ENCODE measurements at places on chromosomes 7 and 10.

- no peak for DNase-seq
These were observed 114.2 kb downstream of the SPAG6 start for GRCh38 chr10:22459496-22459895.

DNA sequence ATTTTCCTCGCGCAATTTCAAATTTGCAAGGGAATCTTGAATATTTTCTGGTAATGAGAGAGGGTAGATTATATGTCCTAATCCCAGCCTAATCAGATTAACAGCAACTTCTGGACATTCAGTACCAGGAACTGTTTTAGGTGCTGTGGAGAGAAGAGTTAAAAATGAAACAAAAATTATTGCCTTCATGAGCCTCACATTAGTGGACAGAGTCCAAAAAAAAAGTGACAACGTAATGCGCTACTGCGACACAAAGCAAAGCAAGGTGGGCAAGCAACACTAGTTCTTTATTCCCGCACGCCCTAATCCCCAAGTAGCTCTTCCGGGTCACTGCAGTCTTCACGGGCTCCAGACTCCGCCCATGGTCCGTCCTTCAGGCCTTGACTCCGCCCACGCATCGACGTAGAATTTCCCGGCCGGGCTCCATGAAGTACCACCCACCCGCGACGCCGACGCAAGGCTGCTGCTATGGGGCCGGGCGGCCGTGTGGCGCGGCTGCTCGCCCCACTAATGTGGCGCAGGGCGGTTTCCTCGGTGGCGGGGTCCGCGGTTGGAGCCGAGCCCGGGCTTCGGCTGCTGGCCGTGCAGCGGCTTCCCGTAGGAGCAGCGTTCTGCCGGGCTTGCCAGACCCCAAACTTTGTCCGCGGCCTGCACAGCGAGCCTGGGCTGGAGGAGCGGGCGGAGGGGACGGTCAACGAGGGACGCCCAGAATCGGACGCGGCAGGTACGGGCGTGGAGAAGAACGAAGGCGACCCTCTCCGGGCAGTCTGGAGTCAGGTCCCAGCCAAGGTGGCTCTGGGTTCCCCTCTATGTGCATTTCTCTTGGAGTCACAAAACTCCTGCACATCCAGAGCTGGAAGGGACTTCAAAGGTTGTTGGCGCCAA, at the start of gene MALSU1:
MALSU1 (plus strand) TSS at position 455 of the 885 bp plus-strand sequence; CDS start at position 469, 14 bp downstream.
- DNase-seq = peak; percentile 95

GRCh38 chr7:97005183-97006054, at the start of gene DLX6:
TSS of gene DLX6 (plus strand) at chr7:97005553. CDS start at chr7:97005978, 425 bp downstream.
- no peak for DNase-seq

DNA sequence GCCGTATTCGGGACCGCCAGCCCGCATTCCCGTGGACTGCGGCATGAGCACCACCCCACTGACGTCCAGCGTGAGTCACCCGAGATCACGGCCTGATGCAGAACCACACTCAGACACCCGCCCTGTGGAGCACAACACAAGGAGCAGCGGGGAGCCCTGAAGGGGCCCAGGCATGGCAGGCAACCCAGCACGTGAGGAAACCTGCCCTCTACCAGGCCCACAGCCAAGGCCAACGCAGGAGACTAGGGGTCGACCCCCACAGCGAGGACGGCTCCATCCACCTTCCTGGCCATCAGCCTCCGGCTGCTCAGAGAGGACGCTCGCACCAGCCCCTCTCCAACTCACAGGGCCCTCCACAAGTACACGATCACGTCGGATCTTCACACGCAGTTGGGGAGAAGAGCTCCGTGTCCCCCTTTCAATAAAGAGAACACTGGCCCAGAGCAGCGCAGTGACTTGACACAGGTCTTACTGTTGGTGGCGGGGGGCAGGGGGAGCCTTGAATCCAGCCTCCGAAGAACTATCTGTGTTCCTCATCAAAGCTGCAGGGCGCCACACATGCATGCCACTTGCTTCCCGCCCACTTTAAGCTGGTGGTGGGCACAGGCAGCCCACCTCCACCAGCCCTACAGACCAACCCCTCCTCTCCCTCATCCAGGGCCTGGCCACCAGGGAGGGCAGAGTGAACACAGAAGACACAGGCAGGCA, 22.0 kb downstream of the MAD1L1 start:
- no peak for DNase-seq

GRCh38 chr7:50806143-50806542, 23.4 kb upstream of the GRB10 start:
- DNase-seq = no peak

DNA sequence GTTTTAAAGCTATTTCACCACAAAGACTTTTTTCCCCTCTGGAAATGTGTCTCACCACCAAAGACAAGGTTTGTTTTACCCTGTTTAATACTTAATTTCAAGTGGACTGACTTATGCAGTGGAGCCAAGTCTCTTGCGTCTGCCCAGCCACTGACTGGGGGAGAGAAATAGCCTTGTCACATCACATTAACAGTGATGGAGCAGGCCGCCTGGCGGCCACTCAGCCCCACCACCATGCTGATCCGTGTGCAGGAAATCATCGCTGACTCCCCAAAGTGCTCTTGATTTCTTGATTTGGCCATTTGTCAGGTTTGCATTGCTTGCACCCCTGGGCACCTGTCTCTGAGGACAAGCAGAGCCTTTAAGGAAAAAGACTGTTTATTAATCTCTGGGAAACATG, 334.1 kb downstream of the GLRX3 start:
- no peak for DNase-seq

DNA sequence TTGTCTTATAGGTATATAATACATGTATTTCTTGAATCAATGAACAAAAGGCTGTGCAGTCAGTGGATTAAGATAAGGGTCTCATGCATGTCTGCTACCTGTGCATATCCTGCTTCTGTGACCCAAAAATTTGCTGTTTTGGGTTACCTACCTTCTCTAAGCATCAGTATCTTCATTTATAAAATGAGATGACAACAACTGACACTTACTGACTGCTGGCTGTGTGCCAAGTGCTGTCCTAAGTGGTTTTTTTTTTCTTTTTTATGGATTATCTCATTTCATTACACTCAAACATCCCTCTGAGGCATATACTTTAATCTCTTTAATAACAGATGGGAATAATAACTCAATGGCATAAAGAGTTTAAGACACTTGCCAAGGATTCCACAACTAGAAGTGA, 2.1 kb downstream of the PDK4 start:
- no peak for DNase-seq

GRCh38 chr7:98294798-98295382, 13.4 kb downstream of the BRI3 start:
- DNase-seq = peak; percentile 78

DNA sequence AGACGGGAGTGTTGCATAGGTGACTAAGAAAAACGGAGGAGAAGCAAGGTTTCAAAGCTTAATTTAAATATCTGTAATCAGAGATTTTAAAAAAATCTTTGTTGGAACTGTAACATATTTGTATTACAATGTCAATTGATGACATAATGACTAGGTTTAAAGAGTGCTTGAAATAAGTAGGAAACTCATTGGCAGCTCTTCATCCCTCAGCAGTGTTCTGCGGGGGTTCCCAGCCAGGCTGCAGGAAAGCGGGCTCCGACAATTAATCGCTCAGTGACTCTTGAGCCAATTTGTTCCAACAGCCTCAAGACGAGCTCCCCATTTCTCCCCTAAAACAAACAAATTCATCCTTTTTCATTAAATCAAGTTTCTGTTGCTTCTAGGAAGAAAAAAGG, 22.6 kb downstream of the CPXM2 start:
- DNase-seq = no peak

- peak; percentile 59 for DNase-seq
These were observed 54.6 kb upstream of the OPN4 start for GRCh38 chr10:86599729-86600128.

Measured in H54 (cell line).